ENCODE measurements at places on chromosomes 7 and 10. TPM values are rescaled to one million over a fixed set of nuclear protein-coding genes. Genes with fewer than 3 reads are reported as not detected.

The AZGP1 gene
- total RNA-seq = 0.76 TPM

DNA sequence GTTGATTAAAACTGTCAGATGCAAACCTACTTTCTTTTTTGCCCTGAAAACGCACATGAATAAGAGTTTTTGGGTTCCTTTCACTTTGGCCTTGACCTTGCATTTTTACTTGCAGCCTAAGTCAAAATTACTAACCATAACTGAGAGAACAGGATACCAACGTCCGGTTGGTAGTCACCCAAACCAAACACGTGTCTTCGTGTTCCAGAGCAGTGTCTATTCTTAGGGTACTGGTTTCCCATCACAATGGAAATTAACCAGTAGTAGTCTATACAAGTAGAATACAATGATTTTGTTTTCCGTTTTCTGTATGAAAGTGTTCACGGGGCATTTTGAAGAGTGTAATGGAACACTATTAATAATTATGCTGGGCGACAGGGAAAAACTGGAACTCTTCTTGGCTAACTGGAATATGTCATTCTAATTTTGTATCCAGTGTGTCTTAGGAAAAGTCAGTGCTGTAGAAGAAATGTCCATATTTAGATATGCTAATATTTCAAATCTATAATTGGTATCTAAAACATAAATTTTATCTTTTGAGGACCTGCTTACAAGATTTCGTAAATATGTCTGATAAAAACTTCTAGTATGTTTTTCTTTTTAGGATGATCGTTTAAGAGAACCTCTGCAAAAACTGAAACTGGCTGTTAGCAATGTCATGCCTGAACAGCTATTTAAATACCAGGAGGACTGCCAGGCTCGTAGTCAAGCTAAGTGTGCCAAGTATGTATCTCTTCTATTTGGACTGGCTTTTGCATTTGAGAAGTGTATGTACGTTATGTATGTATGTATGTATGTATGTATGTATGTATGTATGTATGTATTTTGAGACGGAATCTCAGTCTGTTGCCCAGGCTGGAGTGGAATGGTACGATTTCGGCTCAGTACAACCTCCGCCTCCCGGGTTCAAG is 40.9 kb downstream of the UBN2 start:
- DNase-seq = no peak

DNA sequence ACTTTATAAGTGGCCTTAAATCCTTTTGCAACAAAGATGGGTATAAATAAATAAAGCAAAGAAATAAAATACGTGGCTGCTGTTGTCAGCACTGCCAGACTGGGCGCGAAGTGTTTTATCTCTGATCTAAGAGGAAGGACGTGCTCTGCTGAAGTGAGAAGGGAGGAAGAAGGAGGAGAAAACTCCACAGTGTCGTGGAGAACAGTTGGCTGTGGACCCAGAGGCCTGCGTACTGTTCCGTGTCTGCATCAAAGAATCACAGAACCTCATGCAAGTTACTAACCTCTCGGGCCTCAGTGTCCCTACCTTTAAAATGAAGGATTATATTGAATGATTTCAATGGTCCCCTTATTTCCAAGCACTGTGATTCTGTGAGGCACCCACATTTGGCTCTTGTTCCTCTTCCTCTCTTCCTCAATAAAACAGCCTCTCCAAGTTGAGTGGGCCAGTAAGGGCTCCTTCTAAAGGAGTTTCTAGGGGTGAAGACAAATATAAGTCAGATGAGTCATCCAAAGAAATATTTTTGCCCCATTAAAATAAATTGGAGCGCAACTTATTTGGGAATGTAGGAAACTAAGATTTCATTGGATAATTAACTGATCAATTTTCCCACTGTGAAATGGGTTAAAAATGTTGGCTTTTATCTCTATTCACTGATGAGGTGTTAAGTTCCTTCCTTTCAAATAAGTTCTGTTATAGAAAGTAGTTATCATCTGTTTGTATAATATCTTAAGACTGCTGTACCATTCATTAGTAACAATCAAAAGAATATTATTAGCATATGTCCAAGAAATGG is 126.9 kb upstream of the EFCAB10 start:
- peak; percentile 16 for DNase-seq

GRCh38 chr7:150901160-150902035 is 49.1 kb downstream of the AOC1 start:
- DNase-seq = no peak

DNA sequence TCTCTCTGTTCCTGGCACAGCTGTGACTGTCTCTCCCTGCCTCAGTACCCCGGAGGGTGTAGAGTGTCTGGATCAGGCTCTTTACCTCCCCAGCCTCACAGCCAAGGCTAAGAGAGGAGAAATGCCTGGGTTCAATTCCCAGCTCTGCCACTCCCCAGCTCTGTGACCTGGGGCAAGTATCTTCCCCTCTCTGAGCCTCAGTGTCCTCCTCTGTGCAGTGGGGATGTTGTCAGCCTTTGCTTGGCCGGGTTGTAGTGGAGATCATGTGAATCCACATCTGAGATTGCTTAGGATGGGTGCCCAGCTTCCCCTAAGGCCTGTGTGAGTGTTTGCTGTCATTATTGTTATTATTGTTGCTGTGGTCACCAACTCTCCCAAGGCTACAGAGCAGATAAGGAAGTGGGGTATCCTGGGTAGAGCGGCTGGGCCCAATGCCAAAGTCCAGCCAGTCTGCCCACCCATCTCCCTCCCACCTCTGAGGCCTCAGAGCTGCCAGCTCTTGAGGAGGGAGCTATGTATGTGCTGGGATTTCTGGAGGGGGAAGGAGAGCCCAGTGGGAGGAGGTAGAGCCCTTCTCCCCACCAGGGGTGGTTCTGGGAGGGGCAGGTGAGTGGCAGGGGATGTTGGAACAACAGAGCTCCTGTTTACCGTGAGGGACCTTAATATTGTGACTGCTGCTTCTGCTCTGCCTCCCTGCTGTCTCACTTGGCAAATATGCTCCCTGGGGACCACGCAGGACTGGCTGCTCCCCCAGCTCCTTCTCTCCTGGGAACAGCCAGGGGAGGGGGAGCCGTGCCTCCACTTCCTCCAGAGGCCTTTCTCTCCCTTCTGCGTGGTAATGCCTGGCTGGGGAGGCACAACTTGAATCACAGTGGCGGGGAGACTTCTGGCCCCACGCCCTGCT is 170.5 kb downstream of the RPS24 start:
- no peak for DNase-seq

- DNase-seq = no peak
Measured at GRCh38 chr7:17150018-17150417, 148.4 kb upstream of the AHR start.

The HOXA1 gene
- total RNA-seq = 0.28 TPM

DNA sequence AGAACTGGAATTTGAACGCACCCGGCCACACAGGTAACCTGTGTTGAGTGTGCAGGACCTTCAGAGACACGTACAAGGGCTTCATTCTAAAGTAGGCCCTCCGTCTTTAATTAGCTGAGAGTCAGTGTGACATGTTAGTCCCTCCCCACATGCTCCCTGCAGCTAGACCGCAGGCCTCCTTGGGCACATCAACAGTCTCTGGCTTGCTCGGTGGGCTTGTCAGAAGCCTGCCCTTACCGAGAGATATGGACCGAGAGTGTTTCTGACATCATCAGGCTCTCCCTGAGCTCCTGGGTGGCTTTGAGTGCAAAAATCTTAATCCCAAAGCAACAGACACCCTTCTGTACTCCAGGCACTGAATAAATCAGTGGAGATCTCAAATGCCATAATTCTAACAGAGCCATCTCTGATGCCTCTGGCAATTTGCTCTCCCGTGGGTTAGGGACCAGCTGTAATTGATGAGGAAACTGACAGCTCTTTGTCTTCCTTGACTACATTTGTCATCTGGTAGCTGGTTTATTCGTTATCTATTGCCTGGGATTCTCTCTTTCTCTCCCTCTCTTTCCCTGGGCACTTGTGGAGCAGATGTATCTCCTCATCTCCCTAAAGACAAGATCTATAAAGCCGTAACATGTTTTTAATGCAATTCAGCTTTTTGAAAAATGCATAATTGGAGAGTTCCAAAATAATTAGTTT is 850.6 kb downstream of the TYW1 start:
- no peak for DNase-seq

DNA sequence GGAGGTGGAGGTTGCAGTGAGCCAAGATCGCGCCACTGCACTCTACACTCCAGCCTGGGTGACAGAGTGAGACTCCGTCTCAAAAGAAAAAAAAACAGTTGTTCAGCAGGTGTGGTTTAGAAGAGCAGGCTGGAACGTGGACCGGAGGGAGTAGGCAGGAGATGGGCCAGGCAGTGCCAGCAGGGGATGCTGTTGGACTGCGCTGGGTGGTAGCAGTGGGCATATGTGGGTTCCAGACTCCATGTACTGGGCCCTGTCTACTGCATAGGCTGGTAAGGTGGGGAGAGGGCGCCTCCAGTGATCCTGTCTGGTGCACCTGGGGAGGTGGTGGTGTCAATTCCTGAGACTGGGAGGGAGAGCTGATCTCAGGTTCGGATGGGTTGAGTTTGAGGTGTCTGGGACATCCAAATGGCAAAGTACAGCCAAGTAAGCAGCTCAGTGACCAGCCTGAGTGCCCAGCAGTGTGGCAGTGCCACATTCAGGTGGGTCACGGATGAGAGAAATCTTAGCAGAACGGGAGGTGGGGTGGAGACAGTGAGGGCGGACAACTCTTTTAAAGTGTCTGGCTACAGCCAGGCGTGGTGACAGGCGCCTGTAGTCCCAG is 25.9 kb downstream of the SFXN4 start:
- peak; percentile 49 for DNase-seq

- no peak for DNase-seq
Measured at GRCh38 chr7:158013085-158013668, 574.4 kb downstream of the PTPRN2 start.

DNA sequence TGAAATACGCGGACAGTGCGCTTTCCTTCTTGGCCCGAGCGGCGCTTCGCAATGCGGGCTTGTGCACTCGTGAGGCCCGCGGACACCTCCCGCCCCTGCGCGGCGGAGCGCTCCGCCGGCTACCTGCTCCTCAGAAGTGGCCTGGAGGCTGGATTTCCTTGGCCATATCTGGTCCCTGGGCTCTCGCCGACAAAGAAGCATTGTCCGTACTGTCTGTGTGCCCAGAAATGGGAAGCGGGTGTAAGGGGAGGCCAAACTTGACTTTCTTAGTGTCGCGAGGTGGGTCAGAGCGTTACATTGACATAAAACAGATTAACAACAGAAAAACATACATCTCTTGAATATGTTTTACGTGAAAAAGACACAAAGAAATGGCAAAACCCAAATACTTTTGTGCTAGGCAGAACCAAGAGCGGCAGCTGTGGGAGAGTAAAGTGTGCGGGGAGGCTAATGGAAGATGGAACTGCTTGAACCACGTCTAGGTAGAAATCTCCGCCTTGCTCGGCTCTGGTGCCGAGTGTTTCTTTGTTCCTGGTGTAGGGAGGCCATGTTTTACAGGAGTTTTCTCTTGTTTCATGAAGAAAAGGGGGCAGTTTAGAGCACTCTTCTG is 1.4 kb downstream of the LANCL2 start:
- peak; percentile 35 for DNase-seq

GRCh38 chr10:30540276-30540675 is 89.3 kb downstream of the LYZL2 start:
- DNase-seq = no peak

- peak; percentile 3 for DNase-seq
Measured at GRCh38 chr10:67386260-67386659, 309.7 kb downstream of the CTNNA3 start.
